ENCODE measurements at places on chromosomes 1 and 21.
A peak's percentile ranks its signal among the peaks of the same experiment; 100 is the strongest.

DNA sequence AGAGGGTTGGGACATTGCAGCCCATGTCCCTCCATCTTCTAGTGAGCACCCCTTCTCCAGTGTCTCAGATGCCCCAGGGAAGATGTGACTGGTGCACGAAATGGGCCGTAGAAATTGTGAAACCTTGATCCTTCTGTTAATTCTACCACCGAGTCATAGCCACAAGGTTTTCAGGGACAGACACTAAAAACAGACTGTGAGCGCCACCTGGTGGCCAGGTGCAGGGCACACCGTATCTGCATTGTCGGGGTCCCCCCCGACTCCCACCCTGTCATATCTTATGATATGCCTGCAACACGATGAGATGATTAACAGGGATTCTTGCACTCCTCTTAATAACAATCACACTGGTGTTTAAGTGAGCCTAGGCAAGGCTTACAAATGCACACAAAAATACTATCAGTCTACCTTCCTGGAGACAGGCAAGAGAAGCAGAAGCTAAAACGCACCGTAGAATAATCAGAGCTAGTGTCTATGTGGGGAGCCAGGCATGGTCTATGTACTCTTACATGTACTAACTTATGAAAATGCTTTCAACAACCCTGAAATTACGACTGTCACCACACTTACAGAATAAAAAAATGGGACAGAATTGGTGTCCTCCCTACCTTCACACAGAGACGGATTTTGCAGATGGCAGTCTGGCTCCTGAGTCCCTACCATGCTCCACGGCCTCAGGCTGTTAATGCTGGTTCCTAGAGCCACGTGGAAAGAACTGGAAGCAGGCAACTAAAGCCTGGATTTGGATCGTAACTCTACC is 57.9 kb downstream of the FHAD1 start:
- H3K4me3 ChIP-seq = no peak overlapping the region
- no peak overlapping the region for H3K27ac ChIP-seq
- H3K4me1 ChIP-seq = no peaks in the 10 kb centered on the region
- DNase-seq = peak; percentile 82

DNA sequence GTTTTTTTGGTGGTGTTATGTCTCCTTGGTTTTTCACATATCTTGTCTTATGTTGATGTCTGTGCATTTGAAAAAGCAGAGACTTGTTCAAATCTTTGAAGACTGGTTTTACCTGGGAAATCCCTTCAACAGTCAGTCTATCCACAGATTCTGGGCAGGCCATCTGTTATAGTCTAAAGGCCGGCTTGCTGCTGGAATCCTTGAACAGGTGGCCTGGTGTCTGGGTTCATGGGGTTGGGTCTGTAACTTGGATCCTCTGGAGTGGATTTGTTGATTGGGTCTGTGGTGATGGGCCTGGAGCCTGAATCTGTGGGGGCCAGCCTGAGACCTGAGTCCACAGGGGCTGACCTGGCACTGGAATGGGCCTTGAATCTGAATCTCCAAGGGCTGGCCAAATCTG is 12.2 kb downstream of the LORICRIN start:
- DNase-seq = no peak
- no peak overlapping the region for H3K4me3 ChIP-seq
- no peaks in the 10 kb centered on the region for H3K4me1 ChIP-seq
- peaks cover 11% of the 10 kb centered on the region for H3K27me3 ChIP-seq
- no peak overlapping the region for H3K27ac ChIP-seq

DNA sequence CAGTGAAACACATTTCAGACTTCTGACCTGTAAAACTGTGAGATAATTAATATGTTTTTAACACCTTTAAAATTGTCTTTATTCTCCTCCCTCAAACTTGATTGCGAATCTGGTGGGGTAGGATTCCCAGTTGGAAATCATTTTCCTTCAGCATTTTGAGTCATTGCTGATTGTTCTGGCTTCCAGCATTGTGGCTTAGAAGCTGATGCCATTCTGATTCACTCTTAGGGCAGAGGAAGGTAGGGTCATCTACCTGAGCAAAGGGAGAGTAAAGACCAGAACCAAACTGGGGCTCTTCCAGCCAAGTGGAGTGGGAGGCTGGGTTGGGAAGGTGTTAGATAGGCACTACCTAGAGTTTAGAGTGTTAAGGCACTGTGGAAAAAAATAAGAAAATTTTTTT is 61.2 kb downstream of the MPZL1 start:
- peaks cover 9% of the 10 kb centered on the region for H3K36me3 ChIP-seq
- DNase-seq = no peak
- H3K4me3 ChIP-seq = no peak overlapping the region

DNA sequence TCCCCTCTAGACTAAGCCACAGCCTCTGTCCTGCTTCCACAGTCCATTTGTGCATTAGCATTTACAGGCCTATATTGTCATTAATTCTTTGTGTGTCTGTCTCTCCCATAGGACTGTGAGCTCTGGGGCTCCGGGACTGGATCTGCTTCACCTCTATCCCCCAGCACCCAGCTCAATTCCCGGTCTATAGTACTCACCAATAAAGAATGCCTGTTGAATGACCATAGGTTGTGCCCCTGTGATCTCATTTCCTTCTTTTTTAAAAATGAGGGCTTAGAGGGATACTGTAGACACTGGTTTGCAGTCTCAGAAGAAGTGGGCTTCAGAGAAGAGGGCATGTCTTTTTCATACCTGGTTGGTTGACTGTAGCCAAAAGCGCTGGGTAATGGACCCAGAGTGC is 8.8 kb upstream of the POU3F1 start:
- H3K4me1 ChIP-seq = no peaks in the 10 kb centered on the region
- no peak for DNase-seq
- H3K4me3 ChIP-seq = no peak overlapping the region
- no peak overlapping the region for H3K27ac ChIP-seq

- no peak overlapping the region for H3K27ac ChIP-seq
- H3K4me1 ChIP-seq = peaks cover 2% of the 10 kb centered on the region
Observed at GRCh38 chr1:8055973-8056372, 29.9 kb upstream of the ERRFI1 start.

GRCh38 chr1:26539722-26540121 is 10.2 kb downstream of the RPS6KA1 start:
- H3K27me3 ChIP-seq = no peaks in the 10 kb centered on the region
- H3K4me3 ChIP-seq = no peak overlapping the region
- H3K4me1 ChIP-seq = peaks cover 36% of the 10 kb centered on the region
- DNase-seq = no peak

DNA sequence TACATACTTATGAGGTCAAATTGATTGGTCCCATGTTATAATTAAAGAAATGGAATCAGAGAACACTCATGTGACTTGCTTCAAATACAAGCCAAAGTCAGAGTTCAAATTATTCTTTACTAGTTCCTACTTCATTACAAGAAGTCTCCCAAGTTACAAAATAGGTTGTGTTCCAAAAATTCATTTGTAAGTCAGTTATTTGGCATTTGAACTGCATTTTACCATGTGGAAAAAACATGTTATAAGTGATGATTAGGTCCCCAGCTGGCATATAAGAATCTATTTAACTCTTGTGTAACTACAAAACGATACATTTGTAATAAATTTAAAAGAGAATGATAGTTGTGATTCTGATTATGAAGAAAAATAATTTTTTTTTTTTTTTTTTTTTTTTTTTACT is 124.1 kb downstream of the DISP1 start:
- H3K4me3 ChIP-seq = no peak overlapping the region
- H3K27me3 ChIP-seq = no peaks in the 10 kb centered on the region
- peaks cover 4% of the 10 kb centered on the region for H3K4me1 ChIP-seq
- no peak overlapping the region for H3K27ac ChIP-seq

- no peak for DNase-seq
- H3K4me3 ChIP-seq = no peak overlapping the region
- no peak overlapping the region for H3K27ac ChIP-seq
- no peaks in the 10 kb centered on the region for H3K27me3 ChIP-seq
- no peaks in the 10 kb centered on the region for H3K4me1 ChIP-seq
Observed at GRCh38 chr1:30735668-30736498, 12.5 kb upstream of the MATN1 start.

DNA sequence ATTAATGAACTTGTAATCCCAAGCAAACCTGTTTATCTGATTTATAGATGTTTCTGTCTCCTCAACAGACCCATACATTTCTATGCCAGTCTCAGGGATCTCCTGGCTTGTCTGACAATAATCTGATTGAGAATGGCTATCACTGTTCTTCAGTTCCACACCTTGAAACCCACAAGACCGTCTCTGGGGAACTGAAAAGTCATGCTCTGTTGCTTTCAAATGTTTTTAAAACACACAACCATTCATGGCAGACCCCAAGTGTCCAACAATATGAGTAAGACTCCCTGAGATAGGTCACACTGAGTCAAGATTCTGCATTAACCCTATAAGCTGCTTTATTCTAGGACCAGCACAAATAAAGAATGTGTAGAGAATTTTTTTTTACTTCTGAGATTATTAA is 611.2 kb upstream of the PLXNA2 start:
- no peaks in the 10 kb centered on the region for H3K36me3 ChIP-seq
- no peak overlapping the region for H3K27ac ChIP-seq
- H3K4me1 ChIP-seq = no peaks in the 10 kb centered on the region
- H3K4me3 ChIP-seq = no peak overlapping the region
- H3K27me3 ChIP-seq = no peaks in the 10 kb centered on the region
- no peak for DNase-seq

GRCh38 chr21:46063734-46064680 is 33.9 kb upstream of the COL6A2 start:
- H3K27me3 ChIP-seq = peaks cover 8% of the 10 kb centered on the region
- H3K4me1 ChIP-seq = peaks cover 26% of the 10 kb centered on the region
- H3K4me3 ChIP-seq = no peak overlapping the region
- H3K27ac ChIP-seq = no peak overlapping the region
- H3K36me3 ChIP-seq = no peaks in the 10 kb centered on the region
- DNase-seq = peak; percentile 53

GRCh38 chr1:245155272-245156040 is 671 bp downstream of the KIF26B start:
- no peak overlapping the region for H3K27ac ChIP-seq
- no peak for DNase-seq

GRCh38 chr1:115411371-115412063 is 73.5 kb upstream of the NGF start:
- no peaks in the 10 kb centered on the region for H3K27me3 ChIP-seq
- no peaks in the 10 kb centered on the region for H3K4me1 ChIP-seq
- H3K4me3 ChIP-seq = no peak overlapping the region
- DNase-seq = no peak
- no peak overlapping the region for H3K27ac ChIP-seq
- no peaks in the 10 kb centered on the region for H3K36me3 ChIP-seq

GRCh38 chr1:243528459-243529121 is 272.7 kb downstream of the SDCCAG8 start:
- no peaks in the 10 kb centered on the region for H3K4me1 ChIP-seq
- H3K36me3 ChIP-seq = no peaks in the 10 kb centered on the region
- no peak overlapping the region for H3K4me3 ChIP-seq
- no peak overlapping the region for H3K27ac ChIP-seq
- no peak for DNase-seq
- H3K27me3 ChIP-seq = no peaks in the 10 kb centered on the region

GRCh38 chr1:111052246-111052645 is 87.6 kb downstream of the DRAM2 start:
- H3K4me3 ChIP-seq = no peak overlapping the region
- H3K36me3 ChIP-seq = no peaks in the 10 kb centered on the region
- H3K4me1 ChIP-seq = no peaks in the 10 kb centered on the region
- H3K27me3 ChIP-seq = no peaks in the 10 kb centered on the region
- H3K27ac ChIP-seq = no peak overlapping the region

DNA sequence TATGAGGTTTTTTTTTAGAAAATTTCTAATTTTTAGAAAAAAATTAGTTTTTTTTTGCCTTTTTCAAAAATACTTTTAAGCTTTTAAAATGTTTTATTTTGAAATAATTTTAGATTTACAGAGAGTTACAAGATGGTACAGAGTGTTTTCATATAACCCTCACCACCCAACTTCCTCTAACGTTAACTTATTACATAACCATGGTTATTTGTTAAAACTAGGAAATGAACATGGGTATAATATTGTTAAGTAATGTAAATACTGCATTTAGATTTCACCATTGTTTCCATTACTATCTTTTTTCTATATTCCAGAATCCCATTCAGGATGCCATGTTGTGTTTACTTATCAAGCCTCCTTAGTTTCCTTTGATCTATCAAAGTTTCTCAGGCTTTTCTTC is 45.2 kb upstream of the ST6GALNAC3 start:
- no peak overlapping the region for H3K27ac ChIP-seq
- no peaks in the 10 kb centered on the region for H3K36me3 ChIP-seq
- no peak for DNase-seq

DNA sequence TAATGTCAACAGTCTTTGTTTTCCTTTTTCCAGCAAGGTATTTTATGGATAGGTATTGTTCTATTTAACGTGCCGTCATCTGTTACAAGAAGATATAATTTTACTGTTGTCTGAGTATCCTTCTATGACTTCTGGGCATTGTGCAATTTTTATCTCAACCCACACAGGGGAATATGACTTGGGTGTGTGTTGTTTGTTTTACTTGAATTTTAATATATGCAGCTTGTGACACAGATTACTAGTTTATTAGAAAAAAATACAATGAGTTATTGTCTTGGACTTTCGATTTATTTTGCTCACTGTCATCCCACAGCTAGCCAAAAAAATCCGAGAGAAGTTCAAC is 111.9 kb downstream of the CACHD1 start:
- no peaks in the 10 kb centered on the region for H3K36me3 ChIP-seq
- no peak overlapping the region for H3K4me3 ChIP-seq
- no peak overlapping the region for H3K27ac ChIP-seq
- H3K4me1 ChIP-seq = no peaks in the 10 kb centered on the region

GRCh38 chr1:17181781-17182464 is 23.0 kb upstream of the PADI1 start:
- no peak for DNase-seq
- H3K4me3 ChIP-seq = no peak overlapping the region
- H3K27me3 ChIP-seq = peaks cover 6% of the 10 kb centered on the region

DNA sequence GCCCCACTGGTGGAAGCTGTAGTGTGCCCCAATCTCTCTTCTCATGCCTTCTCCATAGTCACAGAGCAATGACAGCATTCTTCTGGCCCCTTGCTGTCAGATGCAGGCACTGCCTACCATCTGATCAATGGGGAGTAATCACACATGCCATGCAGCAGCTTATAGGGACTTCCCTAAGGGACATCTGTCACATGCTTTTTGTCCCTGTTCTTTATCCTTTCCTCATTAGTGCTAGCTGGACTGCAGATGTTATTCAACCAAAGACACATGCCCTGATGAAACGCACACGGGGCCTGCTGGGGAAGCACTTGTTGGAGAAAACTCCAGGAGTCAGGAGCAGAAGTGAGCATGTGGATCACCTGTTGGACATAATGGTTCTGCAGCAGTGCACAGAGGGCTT is 108.7 kb downstream of the KCNJ15 start:
- no peak for DNase-seq
- H3K4me1 ChIP-seq = no peaks in the 10 kb centered on the region
- H3K27ac ChIP-seq = no peak overlapping the region
- no peaks in the 10 kb centered on the region for H3K36me3 ChIP-seq
- H3K27me3 ChIP-seq = no peaks in the 10 kb centered on the region

- H3K4me3 ChIP-seq = no peak overlapping the region
- no peaks in the 10 kb centered on the region for H3K36me3 ChIP-seq
- peaks cover 6% of the 10 kb centered on the region for H3K27me3 ChIP-seq
- H3K4me1 ChIP-seq = peaks cover 16% of the 10 kb centered on the region
Observed at GRCh38 chr1:203437696-203438315, 37.8 kb upstream of the PRELP start.
